Brain pericyte (primary cell): ENCODE measurements at places on chromosomes 11 and 22.

GRCh38 chr11:96180341-96180740 is 162.7 kb downstream of the MAML2 start:
- DNase-seq = no peak

DNA sequence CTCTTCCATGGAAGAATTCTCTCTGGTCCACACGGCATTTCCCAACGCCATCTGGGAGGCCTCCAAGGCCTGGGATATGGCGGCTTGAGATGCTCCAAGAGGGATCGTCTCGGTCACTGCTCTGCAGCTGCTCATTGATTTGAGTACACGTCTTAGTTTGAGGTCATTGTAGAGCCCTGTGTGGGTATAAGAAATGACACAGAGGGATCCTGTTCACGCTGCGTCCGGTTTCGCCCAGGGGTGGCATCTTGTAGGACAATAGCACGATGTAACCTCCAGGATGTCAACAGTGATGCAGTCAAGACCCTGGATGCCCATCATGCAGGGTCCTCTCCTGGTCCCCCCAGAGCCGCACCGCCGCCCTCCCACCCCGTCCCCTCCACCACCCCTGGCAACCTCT is 564.6 kb downstream of the BRD1 start:
- DNase-seq = no peak

- no peak for DNase-seq
Measured at GRCh38 chr11:15773476-15774387, 582.6 kb downstream of the SOX6 start.

DNA sequence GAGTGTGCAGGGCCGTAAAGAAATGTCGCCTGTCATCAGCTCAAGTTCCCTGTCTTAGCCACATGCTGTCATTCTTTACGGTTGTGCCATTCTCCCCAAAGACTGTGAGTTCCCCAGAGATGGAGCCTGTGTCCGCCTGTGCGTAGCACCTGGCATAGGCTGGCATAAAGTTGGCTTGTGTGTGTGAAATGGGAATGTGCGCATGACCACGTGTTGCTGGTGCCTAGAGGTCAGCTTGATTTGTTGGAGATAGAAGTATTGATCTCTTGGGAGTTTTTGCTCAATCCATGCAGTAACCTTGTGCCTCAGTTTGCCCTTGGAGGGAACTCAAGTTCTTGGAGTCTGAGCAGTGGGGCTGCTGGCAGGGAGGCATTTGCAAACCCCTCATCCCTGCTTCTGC is 9.4 kb downstream of the CHADL start:
- DNase-seq = no peak

DNA sequence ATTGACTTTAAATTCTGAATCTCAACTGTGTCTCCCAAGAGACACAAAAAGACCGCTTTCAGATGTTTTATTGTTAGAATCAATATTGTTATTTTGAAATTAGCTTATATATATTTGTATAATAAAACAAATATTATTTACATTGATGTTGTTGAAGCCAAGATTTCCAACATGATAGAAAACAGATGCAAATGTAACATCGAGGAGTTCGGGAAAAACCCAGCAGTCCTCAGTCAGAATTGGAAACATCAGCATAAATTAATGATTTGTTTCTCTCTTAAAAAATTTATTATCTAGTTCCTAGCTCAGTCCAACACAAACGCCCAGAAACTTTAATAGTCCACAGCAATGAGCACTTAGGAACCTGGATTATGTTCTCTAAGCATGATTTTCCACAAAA is 1330.4 kb downstream of the TBC1D22A start:
- no peak for DNase-seq
